ENCODE measurements at places on chromosomes 7 and 10.
A peak's percentile ranks its signal among the peaks of the same experiment; 100 is the strongest.

- H3K4me3 ChIP-seq: no peak overlapping the region
- no peak for DNase-seq
- H3K27ac ChIP-seq: no peak overlapping the region
- peaks cover 17% of the 10 kb centered on the region for H3K4me1 ChIP-seq
- H3K27me3 ChIP-seq: peaks cover 57% of the 10 kb centered on the region
- no peaks in the 10 kb centered on the region for H3K36me3 ChIP-seq
Measured at GRCh38 chr10:21512573-21513404, 12.7 kb downstream of the SKIDA1 start.

- H3K4me1 ChIP-seq: no peaks in the 10 kb centered on the region
- no peak for DNase-seq
- H3K27ac ChIP-seq: no peak overlapping the region
- no peak overlapping the region for H3K4me3 ChIP-seq
Measured at GRCh38 chr10:123021517-123021916, 12.7 kb downstream of the ACADSB start.

DNA sequence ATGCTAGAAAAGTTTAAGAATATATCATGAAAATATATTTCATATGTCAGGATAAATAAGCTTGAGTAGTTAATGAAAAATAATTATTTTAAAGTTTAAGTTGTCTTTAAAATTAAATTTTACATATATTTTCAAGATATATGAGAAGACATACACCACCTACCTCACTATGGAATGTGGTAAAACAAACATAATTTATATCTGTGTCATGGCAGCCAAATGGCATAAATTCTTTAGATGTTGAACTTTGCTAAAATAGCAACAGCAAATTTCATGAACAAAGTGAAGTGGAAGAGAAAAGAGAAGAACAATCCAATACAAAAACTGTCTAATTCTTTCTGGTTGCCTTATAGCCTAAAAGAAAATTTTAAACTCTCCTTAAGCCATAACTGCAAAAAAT lies 39.6 kb upstream of the SLC16A12 start:
- H3K4me3 ChIP-seq: no peak overlapping the region
- H3K4me1 ChIP-seq: no peaks in the 10 kb centered on the region

DNA sequence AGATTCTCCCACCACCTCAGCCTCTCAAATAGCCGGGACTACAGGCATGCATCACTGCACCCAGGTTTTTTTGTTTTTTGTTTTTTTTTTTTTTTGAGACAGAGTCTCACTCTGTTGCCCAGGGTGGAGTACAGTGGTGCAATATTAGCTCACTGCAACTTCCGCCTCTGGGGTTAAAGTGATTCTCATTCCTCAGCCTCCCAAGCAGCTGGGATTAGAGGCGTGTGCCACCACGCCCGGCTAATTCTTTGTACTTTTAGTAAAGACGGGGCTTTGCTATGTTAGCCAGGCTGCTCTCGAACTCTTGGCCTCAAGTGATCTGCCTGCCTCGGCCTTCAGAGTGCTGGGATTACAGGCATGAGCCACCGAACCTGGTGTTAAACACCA lies 107.5 kb upstream of the KIF5B start:
- DNase-seq: no peak
- no peaks in the 10 kb centered on the region for H3K36me3 ChIP-seq
- H3K4me3 ChIP-seq: no peak overlapping the region

- H3K4me1 ChIP-seq: no peaks in the 10 kb centered on the region
- DNase-seq: no peak
- H3K27me3 ChIP-seq: no peaks in the 10 kb centered on the region
- no peaks in the 10 kb centered on the region for H3K36me3 ChIP-seq
- H3K4me3 ChIP-seq: no peak overlapping the region
Measured at GRCh38 chr10:131559450-131559911, 248.0 kb upstream of the TCERG1L start.

DNA sequence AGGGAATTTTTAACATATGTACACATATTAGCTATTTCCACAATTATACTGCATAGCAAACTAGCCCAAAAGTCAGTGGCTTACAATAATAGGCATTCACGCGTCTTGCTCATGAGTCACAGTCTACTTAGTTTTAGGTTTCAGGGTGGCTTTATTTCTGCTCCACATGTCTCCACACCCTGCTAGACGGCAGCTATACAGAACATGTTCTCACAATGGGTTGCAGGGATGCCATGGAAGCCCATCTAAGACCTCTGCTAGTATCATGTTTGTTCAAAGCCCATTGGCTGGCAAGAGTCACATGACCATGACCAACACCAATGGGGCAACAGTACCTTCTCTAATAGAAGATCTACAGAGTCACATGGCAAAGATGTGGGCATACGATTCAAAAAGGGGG lies 96.3 kb upstream of the NEBL start:
- no peak overlapping the region for H3K4me3 ChIP-seq
- no peaks in the 10 kb centered on the region for H3K36me3 ChIP-seq
- no peak overlapping the region for H3K27ac ChIP-seq
- no peak for DNase-seq

- no peak overlapping the region for H3K27ac ChIP-seq
- H3K4me3 ChIP-seq: no peak overlapping the region
- H3K27me3 ChIP-seq: no peaks in the 10 kb centered on the region
- no peaks in the 10 kb centered on the region for H3K36me3 ChIP-seq
- no peak for DNase-seq
- H3K4me1 ChIP-seq: no peaks in the 10 kb centered on the region
Measured at GRCh38 chr7:19957664-19958063, 184.2 kb upstream of the TMEM196 start.

DNA sequence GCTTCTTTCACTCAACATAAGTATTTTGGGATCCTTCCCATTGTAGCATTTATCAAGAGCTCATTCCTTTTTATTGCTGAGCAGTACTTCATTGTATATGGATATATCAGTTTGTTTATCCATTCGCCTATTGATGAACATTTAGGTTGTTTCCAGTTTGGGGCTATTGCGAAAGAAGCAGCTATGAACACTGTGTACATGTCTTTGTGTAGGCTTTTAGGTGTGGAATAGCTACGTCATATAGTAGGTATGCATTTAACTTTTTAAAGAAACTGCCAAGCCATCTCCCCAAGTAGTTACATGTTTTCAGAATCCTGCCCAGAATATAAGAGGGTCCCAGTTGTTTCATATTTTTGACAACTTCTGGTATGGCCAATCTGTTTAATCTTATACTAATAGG lies 468.1 kb downstream of the IPMK start:
- H3K36me3 ChIP-seq: no peaks in the 10 kb centered on the region
- H3K27ac ChIP-seq: no peak overlapping the region
- no peaks in the 10 kb centered on the region for H3K4me1 ChIP-seq
- H3K4me3 ChIP-seq: no peak overlapping the region
- no peaks in the 10 kb centered on the region for H3K27me3 ChIP-seq

GRCh38 chr7:105346593-105347322 lies 42.0 kb downstream of the SRPK2 start:
- no peak overlapping the region for H3K4me3 ChIP-seq
- DNase-seq: peak; percentile 43
- no peaks in the 10 kb centered on the region for H3K36me3 ChIP-seq
- H3K27ac ChIP-seq: peak overlapping the region; percentile 58

GRCh38 chr10:70996549-70996948 lies 108.2 kb upstream of the PCBD1 start:
- no peak overlapping the region for H3K27ac ChIP-seq
- peaks cover 4% of the 10 kb centered on the region for H3K27me3 ChIP-seq
- no peak for DNase-seq

DNA sequence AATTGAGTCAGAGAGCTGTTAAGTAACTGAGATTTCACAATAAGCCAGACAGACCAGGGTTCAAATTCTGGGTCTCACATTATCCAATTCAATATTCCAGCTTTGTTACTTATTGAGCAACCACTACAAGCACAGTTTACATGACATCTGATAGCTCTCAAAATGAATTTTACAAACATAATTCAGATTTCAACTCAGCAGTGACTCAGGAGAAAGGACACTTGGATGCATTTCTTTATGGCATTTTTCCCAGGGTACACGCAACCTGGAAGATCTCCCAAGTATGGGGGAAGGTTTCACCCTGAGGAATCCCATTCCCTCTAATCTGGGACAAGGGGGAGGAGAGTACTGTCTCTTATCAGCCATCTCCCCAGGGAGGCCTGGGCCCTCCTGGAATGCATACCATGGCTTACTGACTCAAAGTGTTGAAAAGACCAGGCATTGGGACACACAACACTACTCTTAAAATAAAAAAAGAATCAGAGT lies 102.4 kb downstream of the CFTR start:
- no peaks in the 10 kb centered on the region for H3K36me3 ChIP-seq
- no peak for DNase-seq
- no peaks in the 10 kb centered on the region for H3K4me1 ChIP-seq
- no peak overlapping the region for H3K27ac ChIP-seq
- H3K4me3 ChIP-seq: no peak overlapping the region

DNA sequence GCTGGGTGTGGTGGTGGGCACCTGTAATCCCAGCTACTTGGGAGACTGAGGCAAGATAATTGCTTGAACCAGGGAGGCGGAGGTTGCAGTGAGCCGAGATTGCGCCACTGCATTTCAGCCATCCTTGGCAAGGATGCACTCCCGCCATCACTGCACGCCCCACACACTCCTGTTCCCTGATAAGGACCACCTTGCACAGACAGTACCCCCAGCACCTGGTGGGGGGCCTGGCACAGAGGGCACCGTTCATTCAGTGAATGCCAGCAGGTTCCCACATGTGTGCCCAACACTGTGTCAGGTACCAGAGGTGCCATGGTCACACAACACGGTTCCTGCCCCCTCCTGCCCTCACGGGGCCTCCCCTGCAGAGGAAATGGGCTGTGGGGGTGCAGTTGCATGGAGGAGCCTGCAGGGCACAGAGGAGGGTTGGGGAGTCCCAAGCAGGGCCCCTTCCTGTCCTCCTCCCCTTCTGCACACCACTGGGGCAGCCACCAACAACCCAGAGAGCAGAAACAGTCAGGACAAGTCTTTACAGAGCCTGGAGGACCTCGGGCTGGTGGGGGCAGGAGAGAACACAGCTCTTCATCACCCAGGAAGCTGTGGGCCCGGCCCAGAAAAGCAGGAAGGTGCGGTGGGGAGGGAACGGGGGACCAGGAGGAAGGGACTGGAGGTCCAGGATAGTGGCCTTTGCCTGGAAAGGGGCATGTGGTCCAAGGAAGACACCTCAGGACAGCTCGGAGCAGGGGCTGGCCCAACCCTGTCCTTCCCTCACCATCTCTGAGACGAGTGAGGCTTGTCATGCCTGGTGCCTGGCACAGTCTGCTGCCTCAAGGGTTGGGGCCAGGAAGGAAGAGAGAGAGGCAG lies 7.1 kb downstream of the CRYGN start:
- peaks cover 4% of the 10 kb centered on the region for H3K27me3 ChIP-seq

DNA sequence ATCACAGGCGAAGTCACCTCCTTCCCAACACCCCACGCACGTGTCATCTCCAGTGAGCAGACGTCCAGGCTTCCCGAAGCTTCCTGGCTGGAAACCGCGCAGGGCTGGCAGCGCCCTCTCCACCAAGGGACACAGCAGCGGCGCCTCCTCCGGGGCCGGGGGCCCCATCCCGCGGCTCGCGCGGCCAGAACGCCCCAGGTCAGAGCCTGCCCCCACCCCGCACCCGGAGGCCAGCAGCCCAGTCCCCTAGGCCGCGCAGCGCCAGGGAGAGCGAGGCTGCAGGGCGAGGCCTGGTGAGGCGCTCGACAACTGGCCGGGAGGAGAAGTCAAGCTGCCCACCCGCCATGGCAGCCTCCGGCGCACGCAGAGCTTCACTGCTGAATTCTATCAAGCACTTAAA lies 247.0 kb downstream of the SEMA3D start:
- no peak for DNase-seq
- H3K36me3 ChIP-seq: no peaks in the 10 kb centered on the region
- H3K4me1 ChIP-seq: no peaks in the 10 kb centered on the region
- H3K4me3 ChIP-seq: no peak overlapping the region
- H3K27ac ChIP-seq: no peak overlapping the region

DNA sequence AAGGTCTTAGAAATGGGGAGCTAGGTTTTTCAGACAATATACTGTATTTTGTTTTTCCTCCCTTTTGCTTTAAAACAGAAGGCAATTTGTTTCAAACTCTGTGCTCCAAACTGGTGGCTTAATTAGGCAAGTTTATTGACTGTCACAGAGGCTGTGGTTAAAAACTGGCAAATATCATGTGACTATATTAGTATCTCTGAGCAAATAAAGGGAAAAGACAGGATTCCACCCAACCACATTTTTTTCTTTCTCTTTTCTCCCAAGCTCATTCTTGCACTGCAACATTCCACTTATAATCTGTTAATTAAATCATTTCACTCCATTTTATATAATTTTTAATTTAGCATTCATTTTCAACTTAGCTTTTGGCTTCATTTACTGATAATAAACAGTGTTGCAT lies 615.8 kb downstream of the AUTS2 start:
- H3K27ac ChIP-seq: no peak overlapping the region
- no peaks in the 10 kb centered on the region for H3K4me1 ChIP-seq
- no peaks in the 10 kb centered on the region for H3K27me3 ChIP-seq

DNA sequence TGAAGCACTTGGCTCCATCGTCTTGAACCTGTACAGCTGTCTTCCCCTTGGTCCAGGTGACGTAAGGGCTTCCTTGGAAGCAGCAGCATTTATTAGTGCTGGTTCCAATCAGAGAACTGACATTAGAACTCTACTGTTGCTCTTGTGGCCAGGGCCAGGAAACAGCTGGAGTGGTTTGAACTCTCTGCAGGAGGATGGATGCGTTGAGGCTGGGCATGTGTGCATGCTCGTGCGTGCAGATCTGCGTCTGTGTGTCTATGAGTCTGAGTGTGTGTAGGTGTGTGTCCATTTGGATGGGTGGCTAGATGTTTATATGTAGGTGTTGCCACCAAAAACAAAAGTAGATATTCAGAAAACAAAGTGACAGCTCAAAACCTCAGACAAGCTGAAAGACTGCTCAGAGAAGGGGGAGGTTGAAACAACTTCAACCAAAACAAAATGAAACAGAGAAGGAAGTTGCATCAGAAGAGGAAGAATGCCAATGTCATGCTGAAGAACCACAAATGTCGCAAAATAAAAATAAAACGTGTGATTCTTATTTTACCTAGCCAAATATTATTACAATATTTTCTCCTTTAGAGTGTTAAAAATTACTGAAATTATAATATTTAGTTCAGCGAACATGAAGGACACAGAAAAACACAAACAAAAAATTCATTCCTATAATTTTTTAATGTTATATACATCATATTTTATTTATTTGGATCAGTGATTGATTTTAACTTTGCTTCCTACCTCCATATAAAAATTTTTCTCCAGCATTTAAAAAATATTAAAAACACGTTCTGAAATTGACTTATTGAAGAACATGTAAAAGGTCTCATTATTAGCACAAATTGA lies 96.1 kb upstream of the MKLN1 start:
- no peaks in the 10 kb centered on the region for H3K36me3 ChIP-seq
- H3K27me3 ChIP-seq: no peaks in the 10 kb centered on the region
- H3K27ac ChIP-seq: peak overlapping the region; percentile 83

- H3K27ac ChIP-seq: peak overlapping the region; percentile 24
- no peaks in the 10 kb centered on the region for H3K36me3 ChIP-seq
- H3K4me3 ChIP-seq: no peak overlapping the region
- H3K27me3 ChIP-seq: no peaks in the 10 kb centered on the region
Measured at GRCh38 chr10:110059925-110060324, 52.1 kb downstream of the ADD3 start.
